ENCODE measurements at places on chromosomes 16 and 17. TPM values are rescaled to one million over a fixed set of nuclear protein-coding genes. Genes with fewer than 3 reads are reported as not detected.

Gene CPPED1
- total RNA-seq: 12.4 TPM

Gene TEX19
- not detected for total RNA-seq

Gene HLF
- 36.8 TPM for total RNA-seq

DNA sequence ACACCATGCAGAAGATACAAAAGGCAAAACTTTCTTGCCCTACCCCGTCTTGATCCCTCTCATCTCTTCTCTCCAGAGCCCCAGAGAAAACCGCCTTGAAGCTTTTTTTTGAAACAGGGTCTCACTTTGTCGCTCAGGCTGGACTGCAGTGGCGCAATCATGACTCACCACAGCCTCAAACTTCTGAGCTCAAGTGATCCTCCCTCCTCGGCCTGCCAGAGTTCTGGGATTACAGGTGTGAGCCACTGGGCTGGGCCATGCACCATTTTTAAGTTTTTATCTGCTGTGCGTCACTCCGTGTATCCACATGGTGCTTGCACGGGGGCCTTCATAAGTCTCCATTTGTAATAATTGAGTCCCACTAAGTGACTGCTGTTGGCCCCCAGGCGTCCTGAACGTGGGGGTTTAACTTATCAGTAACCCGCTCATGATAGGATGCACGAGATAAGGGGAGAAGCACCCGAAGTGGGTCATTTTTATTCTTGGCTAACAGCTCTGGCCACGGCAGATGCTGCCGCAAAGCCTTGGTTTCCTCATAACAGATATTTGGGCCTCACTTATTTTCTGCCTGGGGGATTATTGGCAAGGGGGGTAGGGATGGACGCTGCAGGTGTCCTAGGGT, 8.6 kb downstream of the DNAH17 start:
- no peak for DNase-seq

DNA sequence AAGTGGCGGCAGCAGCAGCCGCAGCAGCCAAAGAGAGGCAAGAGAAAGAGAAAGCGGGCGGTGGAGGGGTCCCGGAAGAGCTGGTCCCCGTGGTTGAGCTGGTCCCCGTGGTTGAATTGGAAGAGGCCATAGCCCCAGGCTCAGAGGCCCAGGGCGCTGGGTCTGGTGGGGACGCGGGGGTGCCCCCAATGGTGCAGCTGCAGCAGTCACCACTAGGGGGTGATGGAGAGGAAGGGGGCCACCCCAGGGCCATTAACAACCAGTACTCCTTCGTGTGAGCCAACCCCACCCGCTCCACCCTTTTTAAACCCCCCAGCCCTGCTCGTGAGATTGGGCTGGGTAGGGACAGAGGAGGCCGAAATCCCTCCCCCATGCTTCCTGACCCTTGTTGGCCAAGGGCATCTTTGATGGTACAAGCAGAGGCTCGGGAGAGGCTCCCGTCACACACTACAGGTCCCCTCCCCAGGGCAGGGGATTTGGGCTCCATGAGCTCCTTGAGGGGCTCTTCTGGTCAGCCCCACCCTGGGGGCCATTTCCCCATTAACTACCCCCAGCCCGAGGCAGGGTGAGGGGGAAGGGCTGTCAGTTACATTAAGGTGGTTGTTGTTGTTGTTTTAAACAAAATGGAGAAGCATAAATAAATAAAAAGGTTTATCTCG, 4.6 kb upstream of the ATP2A1 start:
- no peak for DNase-seq

GRCh38 chr16:56246051-56246817, 54.9 kb downstream of the GNAO1 start:
- DNase-seq: no peak

DNA sequence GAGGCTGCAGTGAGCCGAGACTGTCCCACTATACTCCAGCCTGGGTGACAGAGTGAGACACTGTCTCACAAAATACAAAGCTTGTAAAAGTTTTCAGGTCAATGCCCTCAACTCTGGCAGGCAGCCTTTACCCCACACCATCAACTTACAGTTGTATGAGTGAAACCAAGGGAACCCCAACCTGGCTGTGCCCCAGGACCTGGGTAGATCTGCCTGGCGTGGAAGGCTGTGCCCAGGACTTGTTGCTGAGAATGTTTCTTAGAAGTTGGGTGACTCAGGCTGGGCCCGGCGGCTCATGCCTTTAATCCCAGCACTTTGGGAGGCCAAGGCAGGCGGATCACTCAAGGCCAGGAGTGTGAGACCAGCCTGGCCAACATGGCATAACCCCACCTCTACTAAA, 7.8 kb downstream of the CES3 start:
- no peak for DNase-seq

- peak; percentile 62 for DNase-seq
Measured at GRCh38 chr16:69396187-69397061, 10.6 kb upstream of the TERF2 start.

DNA sequence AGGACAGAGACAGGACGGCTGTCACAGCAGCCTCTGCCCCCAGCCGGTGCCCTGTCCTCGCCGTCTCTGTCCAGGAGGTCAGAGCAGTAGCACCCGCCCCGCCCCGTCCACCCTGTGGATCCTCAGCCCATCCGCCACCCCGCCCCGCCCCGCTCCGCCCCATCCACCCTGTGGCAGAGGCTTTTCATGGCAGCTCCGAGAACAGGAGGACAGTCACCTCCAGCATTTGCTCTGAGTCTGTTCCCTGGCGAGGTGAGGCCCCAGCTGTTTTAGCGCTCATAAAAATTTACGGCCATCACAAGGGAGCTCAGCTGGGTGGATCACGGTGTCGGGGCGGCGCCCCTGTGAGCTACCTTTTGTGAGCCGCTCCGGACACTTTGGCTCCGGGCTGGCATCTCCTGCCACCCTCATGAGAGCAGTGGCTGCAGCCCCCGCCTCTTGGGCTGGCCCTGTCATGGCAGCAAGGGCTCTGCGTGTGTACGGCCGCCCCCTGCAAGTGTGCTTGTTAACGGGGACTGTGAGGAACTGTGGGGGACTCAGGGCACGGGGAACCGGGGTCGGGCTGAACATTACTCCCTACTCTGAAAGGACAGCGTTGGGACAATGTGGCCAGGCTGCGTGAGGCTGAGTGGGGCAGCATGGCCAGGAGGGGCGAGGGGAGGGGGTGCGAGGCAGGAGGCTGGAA, 32.3 kb upstream of the GNG13 start:
- DNase-seq: no peak

DNA sequence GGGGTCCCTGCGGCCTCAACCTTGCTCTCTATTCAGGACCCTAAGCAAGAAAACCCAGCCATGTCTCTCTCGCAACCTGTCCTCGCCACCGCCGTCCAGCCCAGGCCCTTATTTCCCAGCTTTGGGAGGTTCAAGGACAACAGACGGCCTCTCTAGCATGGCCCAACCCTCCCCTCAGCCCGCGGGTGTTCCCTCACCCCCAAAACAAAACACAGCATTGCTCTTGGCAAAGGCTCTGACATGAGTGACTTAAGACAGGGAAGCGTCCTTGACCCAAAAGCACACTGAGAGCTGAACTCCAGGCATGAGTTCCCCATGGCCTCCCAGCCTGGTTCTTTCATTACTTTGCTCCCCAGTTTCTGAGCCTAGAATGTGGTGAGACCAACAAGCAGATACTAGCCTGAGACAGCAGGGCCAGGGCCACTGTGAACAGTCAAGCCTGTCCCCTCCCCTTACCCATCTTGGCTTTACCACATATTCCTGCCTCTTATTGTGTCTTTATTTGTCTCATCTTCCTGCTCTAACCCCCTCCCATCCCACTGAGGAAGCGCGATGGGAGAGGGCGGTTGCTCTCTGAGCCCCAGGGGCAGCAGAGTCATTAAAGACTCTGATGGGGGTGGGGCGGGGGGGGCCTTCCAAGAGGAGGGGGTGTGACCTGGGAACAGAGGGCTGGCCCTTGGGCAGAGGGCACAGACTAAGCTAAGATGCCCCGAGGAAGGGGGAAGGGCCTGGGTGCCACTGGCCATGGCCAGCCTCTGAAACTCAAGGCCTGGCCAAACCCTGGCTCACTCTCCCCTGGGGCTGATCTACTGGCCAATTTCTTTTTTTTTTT, 11.8 kb downstream of the SREBF1 start:
- DNase-seq: peak; percentile 51

DNA sequence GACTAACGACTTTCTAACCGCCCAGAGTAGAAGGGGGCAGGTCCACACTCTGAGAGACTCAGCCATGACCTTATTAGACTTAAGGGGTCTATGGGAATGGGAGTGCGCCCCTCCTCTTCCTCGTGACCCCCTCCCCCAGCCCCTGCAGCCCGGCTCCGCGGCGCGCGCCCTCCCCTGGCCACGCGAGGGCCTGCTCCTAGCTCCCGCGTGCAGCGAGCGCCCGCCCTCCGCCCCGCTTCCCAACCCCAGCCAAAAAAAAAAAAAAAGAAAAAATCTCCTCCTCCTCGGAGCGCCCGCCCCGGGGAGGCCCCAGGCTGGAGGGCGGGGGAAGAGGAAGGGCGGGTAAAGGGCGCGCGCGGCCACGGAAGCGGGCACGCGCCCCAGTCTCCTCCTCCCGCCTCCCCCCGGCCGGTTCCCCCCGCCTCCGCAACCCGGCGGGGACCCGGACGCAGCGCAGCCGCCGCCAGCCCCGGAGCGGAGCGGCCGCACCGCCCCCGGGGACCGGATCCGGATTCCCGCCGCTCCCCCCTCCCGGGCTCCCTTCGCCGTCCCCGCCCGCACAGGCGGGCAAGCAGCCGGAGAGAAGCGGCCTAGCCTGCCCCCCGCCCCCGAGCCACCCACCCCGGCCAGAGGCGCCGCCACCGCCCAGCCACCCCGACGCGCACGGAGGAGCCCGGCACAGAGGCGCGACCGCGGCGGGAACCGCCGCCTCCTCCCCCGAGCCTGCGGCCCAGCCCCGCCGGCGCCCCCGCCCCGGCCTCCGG, 949 bp downstream of the UBTF start:
- DNase-seq: peak; percentile 89

DNA sequence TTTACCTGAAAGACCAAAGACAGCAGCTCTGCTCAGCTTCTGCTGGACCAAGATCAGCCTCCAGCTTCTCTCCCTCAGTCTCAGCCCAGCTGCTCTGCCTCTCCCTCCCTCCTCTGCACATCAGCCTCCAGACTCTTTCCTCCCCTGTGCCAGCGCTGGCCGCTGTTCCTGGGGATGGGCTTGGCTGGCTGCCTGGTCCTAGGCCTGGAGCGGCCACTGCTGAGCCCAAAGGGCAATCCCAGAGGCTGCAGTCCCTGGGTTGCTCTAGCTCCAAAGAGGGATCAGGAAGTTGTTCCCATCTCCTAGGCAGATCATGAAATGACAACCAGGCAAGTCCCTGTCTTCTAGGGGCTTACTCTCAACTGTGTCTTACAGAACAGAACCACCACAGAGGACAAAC, 31.3 kb downstream of the DCUN1D3 start:
- peak; percentile 90 for DNase-seq

GRCh38 chr17:37672548-37673078, 29.4 kb upstream of the DDX52 start:
- no peak for DNase-seq

GRCh38 chr17:1449412-1449967, 6.5 kb downstream of the CRK start:
- no peak for DNase-seq

DNA sequence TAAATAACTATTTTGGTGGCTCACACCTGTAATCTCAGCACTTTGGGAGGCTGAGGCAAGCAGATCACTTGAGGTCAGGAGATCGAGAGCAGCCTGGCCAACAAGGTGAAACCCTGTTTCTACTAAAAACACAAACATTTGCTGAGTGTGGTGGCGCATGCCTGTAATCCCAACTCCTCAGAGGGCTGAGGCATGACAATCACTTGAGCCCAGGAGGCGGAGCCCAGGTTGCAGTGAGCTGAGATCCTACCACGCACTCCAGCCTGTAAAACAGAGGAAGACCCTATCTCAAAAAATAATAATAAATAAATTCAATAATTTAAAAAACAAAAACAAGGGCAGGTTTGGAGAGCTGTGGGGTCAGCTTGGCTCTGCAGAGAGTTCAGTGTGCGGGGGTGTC, 5.7 kb upstream of the SLC4A1 start:
- no peak for DNase-seq

DNA sequence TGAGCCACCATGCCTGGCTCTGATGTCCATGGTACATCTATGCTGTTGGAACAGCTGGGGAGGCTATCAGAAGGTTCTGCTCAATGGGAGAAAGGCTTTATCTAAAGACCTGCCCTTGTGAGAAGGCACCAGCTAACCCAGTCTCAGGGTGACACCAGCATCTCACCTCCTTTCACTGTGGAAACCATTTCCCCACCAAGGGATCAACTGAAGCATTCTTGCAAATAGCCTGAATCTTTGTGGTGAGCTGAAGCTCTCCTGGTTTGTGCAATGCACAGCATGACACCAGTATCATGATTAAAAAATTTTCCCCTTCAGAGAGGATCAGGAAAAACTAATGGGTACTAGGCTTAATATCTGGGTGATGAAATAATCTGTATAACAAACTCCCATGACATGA, 5.1 kb downstream of the CCL18 start:
- no peak for DNase-seq

DNA sequence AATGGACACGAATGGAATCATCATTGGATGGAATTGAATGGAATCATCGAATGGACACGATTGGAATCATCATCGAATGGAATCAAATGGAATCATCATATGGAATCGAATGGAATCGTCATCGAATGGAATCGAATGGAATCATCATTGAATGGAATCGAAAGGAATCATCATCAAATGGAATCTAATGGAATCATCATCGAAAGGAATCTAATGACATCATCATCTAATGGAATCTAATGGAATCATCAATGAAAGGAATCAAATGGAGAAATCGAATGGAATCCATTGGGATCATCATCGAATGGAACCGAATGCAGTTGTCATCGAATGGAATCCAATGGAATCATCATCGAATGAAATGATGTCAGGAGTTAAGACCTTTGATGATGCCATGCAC, 154.9 kb downstream of the SHCBP1 start:
- no peak for DNase-seq

DNA sequence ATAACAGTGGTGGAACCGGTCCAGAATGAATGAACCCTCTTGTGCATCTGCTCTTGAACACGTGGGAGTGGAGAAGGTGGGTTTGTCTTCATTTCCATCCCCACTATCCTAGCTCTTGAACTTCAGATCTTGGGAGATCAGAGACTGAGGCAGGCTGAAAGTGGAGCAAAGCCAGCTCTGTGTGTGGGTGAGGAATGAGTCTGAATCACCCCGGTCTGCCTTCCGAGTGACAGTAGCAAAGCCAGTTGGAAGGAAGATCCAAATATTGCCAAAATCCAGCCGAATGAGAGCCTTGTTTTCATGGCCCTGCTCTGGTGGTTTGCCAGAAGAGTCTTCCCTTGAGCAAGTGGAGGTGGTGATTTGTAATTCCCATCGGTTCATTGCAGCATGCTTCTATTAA, 29.0 kb upstream of the ASIC2 start:
- no peak for DNase-seq

- no peak for DNase-seq
Measured at GRCh38 chr16:2819939-2820835, 3.1 kb downstream of the PRSS21 start.

Measured in left cardiac atrium (tissue), 4 donors.